ENCODE measurements at places on chromosomes 3 and 15.

- DNase-seq: no peak
These were observed 1398.6 kb upstream of the ALCAM start for GRCh38 chr3:103968131-103968530.

- DNase-seq: no peak
These were observed 43.7 kb downstream of the DNAJB8 start for GRCh38 chr3:128422762-128423524.

GRCh38 chr15:53827355-53827754, 67.9 kb upstream of the WDR72 start:
- DNase-seq: no peak

DNA sequence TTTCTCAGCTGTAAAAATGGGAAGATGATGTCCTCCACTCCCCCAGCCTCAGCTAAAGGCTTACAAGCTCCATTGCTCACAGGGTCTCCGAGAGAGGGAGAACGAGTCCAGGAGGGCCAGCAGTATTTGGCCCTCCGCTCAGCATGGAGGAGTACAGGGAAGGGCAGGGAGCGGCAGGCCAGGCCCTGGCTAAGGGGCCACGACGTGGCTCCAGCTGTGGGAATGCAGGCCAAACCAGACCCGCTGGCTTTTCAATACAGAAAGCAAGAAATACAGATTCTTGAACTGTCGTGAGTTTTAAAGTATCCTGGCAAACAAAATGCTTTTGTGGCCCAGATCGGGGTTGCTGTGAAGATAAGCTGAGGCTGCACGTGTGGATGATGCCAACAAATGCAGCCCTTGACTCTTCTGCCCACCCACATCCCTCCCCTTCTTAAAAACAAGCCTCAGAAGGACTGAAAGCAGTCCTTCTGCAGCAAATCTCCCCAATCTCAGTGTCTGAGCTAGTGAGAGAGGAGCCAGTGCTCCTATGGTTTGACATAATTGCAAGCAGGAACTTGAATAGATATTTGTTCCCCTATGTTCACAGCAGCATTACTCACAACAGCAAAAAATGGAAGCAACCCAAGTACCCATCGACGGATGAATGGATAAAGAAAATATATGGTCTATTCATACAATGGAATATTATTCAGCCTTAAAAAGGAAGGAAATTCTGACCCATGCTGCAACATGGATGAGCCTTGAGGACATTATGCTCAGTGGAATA, 18.5 kb upstream of the FBLN2 start:
- DNase-seq: no peak

GRCh38 chr15:68829068-68829467, 8.4 kb upstream of the ANP32A start:
- DNase-seq: peak; percentile 79

DNA sequence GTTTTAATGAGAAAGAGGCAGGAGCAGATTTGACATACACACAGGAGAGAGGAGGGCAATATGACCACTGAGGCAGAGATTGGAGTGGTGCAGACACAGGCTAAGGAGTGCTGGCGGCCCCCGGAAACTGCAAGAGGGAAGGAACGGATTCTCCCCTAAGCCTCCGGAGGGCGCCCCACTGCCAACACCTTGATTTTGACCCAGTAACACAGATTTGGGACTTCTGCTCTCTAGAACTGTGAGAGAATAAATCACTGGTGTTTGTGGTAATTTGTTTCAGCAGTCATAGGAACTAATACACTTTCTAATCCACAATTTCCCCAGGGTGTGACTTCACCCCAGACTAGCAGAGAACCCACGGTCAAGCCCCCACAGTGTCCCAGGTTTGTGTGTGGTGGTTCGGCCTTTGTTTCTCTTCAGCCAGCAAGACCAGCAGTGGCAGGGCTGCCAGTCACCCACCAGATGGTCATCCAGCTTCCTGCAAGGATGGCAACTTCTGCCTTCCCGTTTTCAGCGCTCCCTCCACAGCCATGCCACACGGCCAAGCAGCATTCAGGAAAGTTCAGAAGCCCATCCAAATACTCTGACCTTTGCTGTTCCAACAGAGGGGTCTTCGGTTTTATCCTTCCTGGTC, 23.6 kb upstream of the TSPAN3 start:
- DNase-seq: no peak

DNA sequence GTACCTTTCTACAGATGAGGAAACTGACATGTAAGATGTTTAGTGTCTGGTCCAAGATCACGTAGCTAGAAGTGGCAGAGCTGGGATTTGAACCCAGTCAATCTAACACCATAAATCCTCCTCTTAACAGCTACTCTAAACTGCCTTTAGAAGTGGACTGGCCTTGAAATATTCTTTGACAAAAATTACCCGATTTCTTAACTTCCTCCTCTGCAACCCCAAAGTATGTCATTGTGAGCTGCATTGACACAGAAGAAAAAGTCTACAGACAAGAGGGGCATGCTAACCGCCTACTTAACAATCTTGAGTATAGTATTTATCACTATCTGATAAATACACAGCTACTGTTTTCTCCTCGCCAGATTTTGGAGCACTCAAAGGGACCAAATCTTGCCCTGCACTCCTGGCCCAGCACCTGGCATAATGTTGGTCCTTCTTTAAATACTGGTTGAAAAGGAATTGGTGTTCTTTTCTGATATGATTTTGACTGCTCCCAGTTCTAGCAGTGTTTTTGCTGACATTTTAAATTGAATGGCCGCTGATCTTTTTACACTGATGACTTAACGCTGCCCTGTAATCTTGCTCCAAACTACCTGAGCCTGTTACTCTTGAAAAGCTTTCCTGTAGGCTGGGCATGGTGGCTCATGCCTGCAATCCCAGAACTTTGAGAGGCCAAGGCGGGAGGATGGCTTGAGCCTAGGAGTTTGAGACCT, 36.9 kb downstream of the ITPR1 start:
- no peak for DNase-seq

DNA sequence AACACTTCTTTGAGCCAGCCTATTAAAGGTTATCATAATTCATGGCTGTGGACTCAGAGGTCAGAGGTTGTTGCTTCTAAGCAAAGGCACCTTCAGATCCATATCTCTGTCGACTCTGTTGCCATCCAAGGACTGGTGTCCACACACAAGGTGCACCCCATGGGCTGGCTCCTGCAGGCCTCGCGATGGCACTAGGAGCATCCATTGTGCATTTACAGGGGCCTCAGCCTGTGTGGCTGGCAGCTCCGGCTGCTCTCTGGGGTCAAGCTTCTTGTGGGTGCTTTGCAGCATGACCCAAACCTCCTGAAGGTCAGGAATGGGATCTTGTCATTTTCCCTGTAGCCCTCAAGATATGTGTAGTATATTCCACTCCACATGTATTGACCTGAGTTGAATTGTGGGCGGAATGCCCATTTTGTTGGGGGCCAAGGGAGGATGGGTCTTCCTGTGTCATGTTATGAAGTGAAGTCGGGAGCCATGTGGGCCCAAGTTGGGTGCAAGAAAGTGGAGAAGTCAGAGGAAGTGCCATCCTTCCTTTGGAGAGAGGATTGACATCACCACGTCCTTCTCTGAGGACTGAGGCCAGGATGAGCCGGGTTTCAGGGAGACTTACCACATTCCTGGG, 43.9 kb downstream of the CHDH start:
- no peak for DNase-seq

DNA sequence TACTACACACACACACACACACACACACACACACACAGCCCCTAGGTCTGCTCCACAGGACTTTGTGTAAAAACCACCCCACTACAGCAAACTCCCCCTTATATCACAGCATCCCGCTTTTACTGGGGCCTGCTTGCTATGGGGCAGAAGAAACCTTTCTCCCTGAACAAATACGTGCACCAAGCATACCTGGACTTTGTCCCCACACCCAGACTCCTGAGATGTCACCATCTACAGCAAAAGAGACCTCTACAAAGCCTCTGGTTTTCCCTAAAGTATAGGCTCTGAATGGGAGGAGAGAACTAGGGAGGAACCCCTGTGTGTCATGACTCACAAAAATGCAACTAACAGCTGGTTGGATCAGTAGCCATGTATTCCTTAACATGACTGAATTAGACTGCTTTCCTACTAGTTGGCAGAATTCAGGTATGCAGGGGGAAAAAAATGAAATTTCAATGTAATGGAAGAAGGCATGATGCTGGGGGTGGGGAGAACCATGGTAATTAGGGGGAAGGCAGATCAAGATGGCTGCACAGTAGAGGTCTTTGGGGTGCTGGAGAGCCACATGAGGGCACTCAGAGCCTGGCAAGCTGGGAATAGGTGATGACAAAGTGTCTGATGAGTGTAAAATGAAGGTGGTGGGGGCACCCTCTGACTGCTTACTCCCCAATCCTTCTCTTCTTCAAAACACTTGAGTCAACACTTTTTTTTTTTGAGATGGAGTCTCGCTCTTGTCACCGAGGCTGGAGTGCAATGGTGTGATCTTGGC, 45.9 kb downstream of the DAPK2 start:
- DNase-seq: no peak

GRCh38 chr3:55622733-55623132, 135.6 kb upstream of the WNT5A start:
- DNase-seq: no peak

DNA sequence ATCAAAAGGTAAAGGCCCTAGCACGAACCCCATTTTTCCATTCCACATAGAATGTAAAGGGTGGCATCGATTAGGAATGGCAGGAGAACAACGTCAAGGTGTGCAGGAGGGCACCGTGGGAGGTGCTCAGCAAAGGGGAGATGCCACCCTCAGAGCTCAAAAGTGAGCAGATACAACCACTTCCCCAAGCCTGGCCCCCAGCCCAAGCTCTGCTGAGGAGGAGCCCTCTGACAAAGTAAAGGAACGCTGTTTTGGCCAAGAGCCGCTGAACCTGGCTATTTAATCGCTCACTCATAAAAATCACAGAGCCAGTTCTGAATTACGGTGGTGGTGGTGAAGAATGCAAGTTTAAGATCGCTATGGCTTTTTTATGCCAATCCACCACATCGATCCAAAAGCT, 12.4 kb downstream of the GNB5 start:
- DNase-seq: peak; percentile 44

DNA sequence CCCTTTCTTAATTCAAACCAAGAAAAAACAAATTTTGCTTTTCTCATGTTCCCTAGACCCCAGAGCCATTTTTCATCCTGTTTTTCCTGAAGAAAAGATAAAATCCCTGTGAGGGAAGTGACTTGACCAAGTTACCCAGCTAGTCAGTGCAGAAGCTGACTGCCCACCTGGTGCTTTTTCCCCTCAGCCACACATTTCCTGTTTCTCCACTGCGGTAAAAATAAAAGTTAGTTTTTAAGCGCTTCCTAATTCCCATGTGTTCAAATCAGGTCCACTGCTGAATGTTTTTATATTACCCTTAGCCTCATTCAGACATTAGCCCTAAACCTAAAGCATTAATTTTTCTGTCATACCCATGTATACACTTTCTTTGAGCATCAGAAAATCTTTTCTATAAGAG, 26.1 kb downstream of the PPP2R3A start:
- DNase-seq: no peak

DNA sequence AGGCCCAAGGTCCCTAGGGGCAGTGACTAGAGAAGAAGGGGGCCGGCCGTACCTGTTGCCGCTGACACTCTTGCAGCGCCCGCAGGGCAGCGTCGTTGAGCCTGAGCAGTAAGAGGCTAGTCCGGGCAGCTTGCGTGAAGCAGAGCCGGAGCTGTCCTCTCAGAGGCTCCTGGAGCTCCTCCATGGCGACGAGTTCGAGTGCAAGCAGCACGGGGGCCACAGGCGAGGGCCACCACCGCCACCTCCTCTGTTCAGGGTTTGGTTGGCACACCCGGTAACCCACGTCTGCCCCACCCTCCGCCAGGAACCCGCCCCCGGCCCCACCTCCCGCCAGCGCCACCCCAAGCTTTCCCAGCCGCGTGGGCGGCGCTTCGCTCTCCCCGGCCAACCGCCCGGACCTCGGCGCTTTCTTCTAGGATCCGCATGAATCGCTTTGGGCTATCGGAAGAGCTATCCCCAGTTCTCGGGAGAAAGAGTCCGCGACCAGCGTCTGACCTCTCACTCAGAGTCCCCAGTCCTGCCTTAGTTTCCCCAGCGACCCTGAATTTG, at the start of gene ELL3:
Gene ELL3 (minus strand): TSS at position 249 of the 549 bp plus-strand sequence. CDS start 65 bp downstream, at position 184.
- peak; percentile 96 for DNase-seq

- DNase-seq: no peak
These were observed 48.6 kb upstream of the SCN5A start for GRCh38 chr3:38698061-38698460.

DNA sequence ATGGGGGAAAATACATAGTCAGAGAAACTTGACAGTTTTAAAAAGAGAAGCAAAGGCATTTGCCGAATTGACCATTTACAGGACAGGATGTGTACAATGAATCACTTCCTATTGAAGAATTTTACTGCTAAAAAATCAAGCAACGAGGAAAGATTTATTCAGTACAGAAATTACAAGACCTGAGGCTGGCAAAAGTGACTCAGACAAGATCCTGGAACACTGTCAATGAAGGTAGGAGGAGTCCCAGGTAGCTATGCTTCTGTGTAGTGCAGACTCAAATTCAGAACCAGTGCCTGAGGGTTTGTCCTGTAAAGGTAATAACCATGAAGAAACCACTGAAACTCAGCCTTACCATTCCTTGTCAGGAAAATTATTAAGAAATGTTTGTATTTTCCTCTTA, 120.9 kb downstream of the ZMAT3 start:
- DNase-seq: no peak

GRCh38 chr3:121670676-121671075, 10.0 kb upstream of the HCLS1 start:
- no peak for DNase-seq

DNA sequence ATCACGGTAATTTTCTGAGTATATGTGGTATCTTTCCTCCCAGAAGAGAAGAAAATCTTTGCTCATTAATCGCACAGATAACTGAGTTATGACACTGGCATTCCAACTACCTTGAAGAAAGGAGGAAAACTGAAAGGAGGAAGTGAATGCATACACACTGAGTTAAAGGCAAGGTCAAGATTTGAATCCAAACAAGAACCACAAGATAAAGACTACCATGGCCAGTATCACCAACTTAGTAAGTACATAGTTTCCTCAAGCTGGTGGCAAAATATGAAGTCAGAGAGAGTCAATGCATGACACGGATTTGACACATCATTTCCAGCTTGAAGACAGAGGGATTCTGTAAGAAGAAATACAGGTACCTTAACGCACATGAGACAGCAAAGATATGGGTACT, 287.5 kb downstream of the ULK4 start:
- DNase-seq: no peak

GRCh38 chr3:72407766-72408165, 440.5 kb downstream of the SHQ1 start:
- no peak for DNase-seq

GRCh38 chr3:146503461-146504202, 34.3 kb upstream of the PLSCR2 start:
- DNase-seq: peak; percentile 63

DNA sequence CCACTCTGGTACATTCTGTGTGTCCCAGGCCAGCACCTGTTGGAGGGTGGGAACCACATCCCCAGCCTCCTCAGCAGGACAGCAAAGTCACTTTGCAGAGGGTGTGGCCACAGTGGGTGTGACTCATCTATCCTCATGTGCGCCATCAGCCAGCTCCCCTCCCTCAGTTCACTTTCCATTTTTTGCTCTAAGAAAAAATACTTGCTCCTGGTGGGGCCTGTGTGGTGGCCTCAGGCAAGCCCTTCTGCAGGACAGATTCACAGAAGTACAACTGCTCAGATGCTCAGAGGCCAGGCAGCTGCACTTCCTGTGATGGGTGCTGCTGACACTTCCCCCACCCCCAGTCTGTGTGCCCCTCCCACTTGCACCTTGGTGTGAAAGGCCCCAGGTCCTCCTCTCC, 78.3 kb upstream of the ALDH1L1 start:
- DNase-seq: peak; percentile 62

- DNase-seq: no peak
These were observed 215.5 kb upstream of the POU1F1 start for GRCh38 chr3:87491843-87492242.

GRCh38 chr15:29448320-29448719, 178.7 kb upstream of the NSMCE3 start:
- DNase-seq: no peak

Data from Karpas-422 (cell line).